ENCODE measurements at places on chromosomes 1 and 21.

DNA sequence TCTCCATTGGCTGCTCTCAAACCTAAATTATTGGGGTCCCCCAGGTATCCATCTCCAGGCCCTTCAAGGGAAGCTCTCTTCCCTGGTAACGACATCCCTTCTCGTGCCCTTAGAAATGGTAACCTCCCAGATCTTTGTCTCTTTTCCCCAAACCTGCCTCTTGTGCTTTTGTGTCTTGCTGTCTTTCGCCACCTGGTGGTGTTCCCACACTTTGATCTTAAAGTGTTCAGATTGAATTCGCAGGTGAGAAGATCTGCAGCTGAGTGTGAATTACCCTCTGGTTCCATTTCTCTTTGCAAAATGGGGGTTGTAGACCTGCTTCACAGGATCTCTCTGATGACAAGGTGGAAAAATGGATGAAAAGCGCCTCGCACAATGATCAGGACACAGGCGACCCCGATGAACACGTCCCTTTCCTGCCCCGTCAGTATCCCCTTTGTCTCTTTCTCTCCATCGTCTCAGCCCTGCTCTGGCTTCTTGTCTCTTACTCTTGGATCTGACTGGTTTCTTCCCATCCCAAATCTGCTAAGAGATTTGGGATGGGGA is 53.1 kb downstream of the DOP1B start:
- DNase-seq: no peak

DNA sequence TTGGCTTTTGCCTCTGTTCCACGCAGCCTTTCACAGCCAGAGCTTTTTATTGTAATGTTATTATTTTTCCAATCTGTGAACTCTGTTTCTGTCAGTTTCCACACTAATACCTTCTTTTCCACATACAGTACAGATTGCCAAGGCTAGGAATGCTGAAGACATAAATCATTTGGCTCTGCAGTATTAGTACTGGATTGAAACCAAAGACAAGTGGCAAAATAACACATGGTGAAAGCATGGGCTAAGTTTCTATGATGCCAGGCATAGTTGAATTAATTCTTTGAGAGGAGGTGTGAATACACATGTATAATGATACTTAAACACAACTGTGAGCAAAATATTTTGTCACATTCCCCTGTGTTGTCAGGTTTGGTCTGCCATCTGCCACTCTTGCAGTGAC is 73.5 kb downstream of the TMEM200B start:
- DNase-seq: no peak

DNA sequence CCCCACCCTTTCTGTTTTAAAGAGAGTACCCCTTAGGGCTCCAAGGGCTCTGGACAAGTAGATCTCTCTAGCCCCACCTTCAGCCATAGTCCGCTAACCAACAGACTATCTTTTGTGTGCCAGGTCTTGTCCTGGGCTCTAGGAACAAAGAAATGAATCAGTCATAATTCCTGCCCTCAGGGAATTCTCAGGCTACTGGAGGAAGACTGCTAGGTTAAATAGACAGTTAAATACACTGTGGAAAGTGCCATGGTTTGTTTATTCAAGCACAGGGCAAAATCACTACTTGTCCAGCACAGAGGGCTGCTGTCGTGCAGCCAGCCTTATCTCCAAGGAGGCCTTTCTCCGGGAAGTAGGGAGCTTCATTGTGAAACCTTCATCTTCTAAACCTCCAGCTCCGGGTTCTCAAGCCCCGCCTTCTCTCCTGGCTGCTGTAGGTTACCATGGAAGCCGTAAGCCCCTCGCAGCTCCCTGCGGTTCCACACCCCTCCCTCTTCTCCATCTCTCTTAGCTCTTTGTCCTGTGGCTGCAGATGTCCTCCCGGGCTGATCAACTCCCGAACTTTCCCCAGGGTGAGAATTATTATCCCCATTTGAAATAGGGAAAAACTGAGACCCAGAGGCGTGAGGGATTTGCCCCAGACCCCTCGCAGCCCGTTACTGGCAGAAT is 29.8 kb downstream of the SHISAL2A start:
- DNase-seq: no peak

DNA sequence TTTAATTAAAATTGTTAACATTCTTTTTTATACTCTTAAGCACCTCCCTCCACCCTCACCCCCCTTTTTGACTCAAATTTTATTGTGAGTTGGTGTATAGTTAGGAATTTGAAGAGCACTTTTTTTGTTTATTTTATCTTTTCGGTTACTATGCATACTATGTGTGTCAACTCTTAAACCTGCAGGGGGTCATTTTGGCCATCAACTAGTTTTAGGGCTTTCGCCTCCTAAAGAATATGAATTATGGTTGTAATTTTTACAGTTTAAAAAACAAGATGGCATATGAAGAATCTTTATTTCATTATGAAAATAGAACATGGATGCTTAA is 9.7 kb downstream of the BACH1 start:
- DNase-seq: no peak

DNA sequence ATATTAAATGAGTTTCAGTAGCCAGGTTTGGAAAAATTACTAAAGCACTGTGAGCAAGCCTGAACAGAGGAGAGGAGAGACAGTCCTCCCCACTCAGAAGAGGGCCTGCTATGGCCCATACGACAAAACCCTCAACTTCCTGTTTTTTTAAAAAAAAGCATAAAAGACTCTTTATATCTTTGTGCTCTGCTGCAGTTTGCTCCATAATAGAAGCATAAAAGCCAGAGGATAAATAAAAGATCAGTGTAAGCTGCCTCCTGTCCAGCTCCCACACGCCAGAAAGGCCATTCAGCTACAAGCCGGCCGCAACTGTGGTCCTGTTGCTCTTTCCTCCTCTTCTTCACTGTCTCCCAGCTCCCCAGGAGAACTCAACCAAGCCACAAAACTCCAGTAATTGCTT is 37.8 kb downstream of the NID1 start:
- DNase-seq: no peak

DNA sequence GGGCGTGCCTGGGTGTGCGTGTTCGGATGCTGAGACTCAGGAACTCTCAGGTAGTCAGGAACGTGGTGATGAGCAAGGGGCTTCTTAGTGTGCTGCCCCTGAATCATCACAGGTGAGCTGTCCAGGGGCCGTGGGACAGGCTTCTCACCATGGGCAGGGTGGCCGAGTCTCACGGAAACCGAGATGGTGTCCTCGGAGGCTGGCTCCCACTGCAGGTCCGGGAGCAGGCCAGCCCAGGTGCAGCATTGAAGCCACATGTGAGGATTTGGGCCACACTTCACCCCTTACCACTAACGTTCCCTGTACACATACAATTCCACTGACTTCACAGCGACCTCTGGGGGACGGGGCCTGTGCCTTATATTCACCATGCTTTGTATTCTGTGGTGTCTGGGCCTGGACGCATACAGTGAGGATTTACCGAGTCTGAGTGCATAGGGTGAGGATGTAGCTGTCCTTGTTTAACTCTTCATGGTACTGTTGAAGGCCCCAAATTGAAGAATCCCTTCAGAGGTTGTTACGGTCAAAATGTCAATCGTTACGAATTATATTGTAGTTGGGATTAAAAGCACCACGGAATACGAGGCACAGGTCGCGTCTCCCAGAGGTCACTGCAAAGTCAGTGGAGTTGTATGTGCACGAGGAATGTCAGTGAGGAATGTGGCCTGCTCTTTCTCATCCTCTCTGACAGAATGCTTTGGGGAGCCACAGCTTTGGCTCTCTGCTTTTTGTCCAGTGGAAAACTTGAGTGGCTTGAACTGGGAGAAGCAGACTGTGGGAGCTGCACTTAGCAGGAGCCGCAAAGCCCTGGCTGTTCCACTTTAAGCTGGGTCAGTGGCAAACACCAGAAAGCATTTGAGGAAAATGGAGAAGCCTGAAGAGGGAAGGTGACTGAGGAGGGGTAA is 95.3 kb downstream of the MTR start:
- no peak for DNase-seq

GRCh38 chr1:164907666-164908065 is 348.7 kb downstream of the PBX1 start:
- no peak for DNase-seq

DNA sequence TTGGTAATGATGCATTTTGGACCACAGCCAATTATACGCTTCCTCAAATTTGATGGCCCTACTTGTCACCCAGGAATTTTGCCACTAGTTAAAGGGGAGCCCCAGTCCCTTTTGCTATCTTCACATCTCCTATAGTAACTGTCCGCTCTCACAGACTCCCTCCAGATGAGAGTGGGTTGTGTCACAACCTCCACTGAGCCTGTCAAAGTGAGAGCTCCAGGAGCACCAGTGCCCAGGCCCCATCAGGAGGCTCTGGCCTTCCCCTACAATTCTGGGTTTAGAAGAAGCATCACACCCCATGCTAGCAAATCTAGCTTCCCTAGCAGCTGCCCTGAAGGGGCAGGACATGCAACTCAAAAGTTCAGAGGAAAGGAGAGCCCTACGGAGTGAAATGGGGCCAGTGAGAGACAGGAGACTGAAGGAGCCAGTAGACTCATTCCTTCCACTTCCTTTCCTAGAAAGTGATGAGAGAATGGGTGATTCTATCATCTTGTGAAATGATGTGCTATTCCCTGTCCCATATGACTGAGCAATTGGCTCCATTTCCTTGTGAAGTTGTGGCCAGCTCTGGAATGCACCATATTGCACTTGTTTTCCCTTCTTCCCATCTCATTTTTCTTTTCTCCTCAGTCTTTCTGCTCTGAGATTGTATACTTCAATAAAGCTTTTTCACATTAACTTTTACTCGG is 541.3 kb downstream of the DPYD start:
- no peak for DNase-seq

DNA sequence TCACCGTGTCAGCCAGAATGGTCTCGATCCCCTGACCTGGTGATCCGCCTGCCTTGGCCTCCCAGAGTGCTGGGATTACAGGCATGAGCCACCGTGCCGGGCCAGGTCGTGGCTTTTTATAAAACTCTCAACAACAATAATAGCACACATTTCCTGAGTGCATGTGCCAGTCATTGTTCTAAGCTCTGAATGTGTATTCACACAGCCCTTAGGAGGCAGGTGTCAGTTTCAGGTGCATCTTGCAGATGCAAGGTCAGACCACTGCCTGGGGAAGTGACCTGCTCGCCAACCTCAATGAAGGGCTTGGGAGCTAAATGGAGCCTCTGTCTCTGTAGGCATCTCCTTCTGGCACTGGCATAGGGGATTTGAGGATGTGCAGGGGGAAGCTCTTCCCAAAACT is 1.6 kb upstream of the LEFTY2 start:
- no peak for DNase-seq

GRCh38 chr1:53462769-53463501 is 3.7 kb downstream of the DMRTB1 start:
- no peak for DNase-seq

- DNase-seq: peak; percentile 64
Measured at GRCh38 chr1:160085686-160086455, 4.5 kb downstream of the KCNJ9 start.

- DNase-seq: no peak
Measured at GRCh38 chr1:164604541-164604940, 45.6 kb downstream of the PBX1 start.

- DNase-seq: peak; percentile 22
Measured at GRCh38 chr1:56527548-56528302, 51.6 kb downstream of the PLPP3 start.

GRCh38 chr1:102715150-102715549 is 393.2 kb downstream of the COL11A1 start:
- no peak for DNase-seq

DNA sequence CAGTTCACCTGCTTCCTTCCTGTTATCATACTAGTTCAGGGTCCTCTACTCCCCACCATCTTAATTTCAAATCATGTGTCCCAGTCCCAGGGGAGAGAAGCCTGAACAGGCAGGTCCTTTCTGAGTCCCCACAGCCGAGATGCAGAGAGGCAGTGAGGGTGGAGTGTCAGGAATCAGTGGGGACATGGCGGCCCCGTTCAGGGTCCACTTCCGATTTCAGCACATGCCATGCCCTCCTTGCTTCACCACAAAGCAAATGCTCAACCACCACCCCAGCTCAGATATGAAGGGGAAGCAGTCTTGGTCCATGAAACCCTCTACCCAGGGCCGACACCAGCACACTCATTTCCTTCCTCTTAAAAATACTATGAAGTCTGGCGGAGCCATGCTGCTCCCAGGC is 5.2 kb upstream of the SEMA4A start:
- DNase-seq: no peak

GRCh38 chr1:48936436-48936835 is 159.7 kb upstream of the BEND5 start:
- no peak for DNase-seq

- no peak for DNase-seq
Measured at GRCh38 chr1:59177756-59178155, 119.1 kb upstream of the FGGY start.

- DNase-seq: no peak
Measured at GRCh38 chr1:98351561-98351960, 310.0 kb upstream of the SNX7 start.

DNA sequence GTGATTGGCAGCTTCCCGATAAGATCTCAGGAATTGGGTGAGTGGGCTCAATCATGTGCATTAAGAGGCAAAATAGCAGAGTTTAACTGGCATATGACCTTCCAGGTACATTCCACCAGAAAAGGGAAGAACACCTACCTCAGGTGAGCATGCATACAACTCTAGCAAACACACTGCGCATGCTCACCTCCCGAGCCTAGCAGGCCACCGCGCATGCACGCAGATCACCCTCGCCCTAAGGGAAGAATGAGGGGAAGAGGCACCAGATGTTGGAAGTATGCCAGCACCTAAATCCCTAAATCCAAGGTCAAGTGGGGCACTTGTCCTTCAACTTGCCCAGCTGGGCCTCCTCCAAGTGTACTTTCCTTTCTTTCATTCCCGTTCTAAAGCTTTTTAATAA is 23.6 kb upstream of the CBR3 start:
- no peak for DNase-seq
